Mammary microvascular endothelial cell (primary cell): ENCODE measurements at places on chromosomes 11 and 22. TPM values are rescaled to one million over a fixed set of nuclear protein-coding genes. Genes with fewer than 3 reads are reported as not detected.

CDCA5 gene
- 20.7 and 21.8 TPM in 2 replicates for total RNA-seq

HIKESHI gene
- total RNA-seq, result 60.6 and 64.2 TPM in 2 replicates

OR4D5 gene
- not detected in 2 replicates for total RNA-seq

DENND5A gene
- 69.9 and 83.2 TPM in 2 replicates for total RNA-seq

OR8A1 gene
- total RNA-seq, result not detected in 2 replicates

DBX1 gene
- not detected in 2 replicates for total RNA-seq

PHF21A gene
- total RNA-seq, result 6.1 and 7.1 TPM in 2 replicates

RFPL3 gene
- total RNA-seq, result not detected in 2 replicates

CHEK2 gene
- total RNA-seq, result 12.3 and 17.7 TPM in 2 replicates

UBQLN3 gene
- not detected in 2 replicates for total RNA-seq

ZNF280B gene
- total RNA-seq, result 0.73 and 0.94 TPM in 2 replicates

DSCAML1 gene
- total RNA-seq, result not detected in 2 replicates

CFAP300 gene
- total RNA-seq, result not detected in 2 replicates

BTBD10 gene
- total RNA-seq, result 77.2 and 78.1 TPM in 2 replicates
